Psoas muscle (tissue), 8 donors: ENCODE measurements at places on chromosomes 13 and 19. TPM values are rescaled to one million over a fixed set of nuclear protein-coding genes. Genes with fewer than 3 reads are reported as not detected.

PRSS57 gene
- not detected for total RNA-seq

ZNF563 gene
- 2.5 TPM for total RNA-seq

NOVA2 gene
- 4.3 TPM for total RNA-seq

RAB20 gene
- total RNA-seq = 2.3 TPM

DNA sequence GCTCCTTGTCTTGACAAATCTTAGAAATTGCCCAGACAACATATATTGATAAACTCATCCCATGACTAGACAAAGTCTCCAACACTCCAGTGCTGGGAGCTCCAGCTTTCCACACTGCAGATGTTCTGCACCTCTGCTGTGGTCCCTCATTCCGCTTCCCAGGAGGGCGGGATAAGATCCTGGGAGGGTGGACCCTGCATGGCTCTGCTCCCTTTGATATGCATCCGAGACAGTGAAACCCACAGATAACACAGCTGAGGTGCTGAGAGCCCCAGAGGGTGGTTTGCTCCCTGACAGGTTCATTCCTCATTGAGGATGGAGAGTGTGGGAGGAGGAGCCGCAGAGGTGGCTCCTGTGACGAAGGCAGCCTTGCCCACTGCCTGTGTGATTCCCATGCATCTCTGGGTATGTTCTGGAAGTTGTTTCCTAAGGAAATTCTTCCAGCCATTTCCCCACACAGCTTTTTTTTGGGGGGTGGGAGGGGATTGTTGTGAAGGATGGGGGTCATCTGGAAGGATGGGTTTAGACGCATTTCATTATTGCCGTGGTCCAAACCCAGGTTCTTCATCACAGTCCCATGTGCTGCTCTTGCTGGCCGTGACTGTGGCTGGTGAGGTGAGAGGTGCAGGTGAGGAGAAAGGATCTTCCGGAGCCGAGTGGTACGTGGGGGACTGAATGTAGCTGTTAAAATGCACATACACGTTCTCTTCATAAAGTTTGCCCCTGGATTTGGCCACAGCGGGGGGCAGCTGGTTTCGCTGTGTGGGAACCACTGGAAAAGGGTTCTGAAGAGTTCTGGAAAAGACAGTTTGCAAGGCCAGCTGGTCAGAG is 46.4 kb downstream of the SLC7A9 start:
- H3K4me1 ChIP-seq = no peaks in the 10 kb centered on the region
- no peak overlapping the region for H3K4me3 ChIP-seq
- H3K27ac ChIP-seq = no peak overlapping the region
- peaks cover 6% of the 10 kb centered on the region for H3K27me3 ChIP-seq
- H3K36me3 ChIP-seq = no peaks in the 10 kb centered on the region

DNA sequence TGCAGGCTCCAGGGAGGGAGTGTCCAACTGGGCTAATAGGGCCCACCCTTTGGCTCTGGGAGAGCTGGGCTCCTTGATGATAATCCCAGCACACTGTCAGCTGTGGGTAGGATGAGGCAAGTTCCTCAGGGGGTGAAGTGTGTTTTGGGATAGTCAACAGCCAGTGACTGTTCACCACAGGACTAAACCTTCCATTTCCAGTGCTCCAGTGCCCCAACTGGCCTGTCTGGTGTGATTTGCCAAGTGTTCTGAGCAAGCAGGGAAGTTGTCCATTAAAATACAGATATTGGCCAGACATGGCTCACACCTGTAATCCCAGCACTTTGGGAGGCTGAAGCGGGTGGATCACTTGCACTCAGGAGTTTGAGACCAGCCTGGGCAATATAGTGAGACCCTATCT is 150.9 kb downstream of the TM9SF2 start:
- no peaks in the 10 kb centered on the region for H3K27me3 ChIP-seq
- H3K4me1 ChIP-seq = no peaks in the 10 kb centered on the region
- H3K27ac ChIP-seq = no peak overlapping the region
- H3K36me3 ChIP-seq = no peaks in the 10 kb centered on the region
- DNase-seq = no peak

- H3K4me3 ChIP-seq = no peak overlapping the region
- H3K27ac ChIP-seq = no peak overlapping the region
- no peaks in the 10 kb centered on the region for H3K4me1 ChIP-seq
- DNase-seq = no peak
- peaks cover 4% of the 10 kb centered on the region for H3K27me3 ChIP-seq
- H3K36me3 ChIP-seq = no peaks in the 10 kb centered on the region
Observed at GRCh38 chr13:60617991-60618733, 221.1 kb downstream of the TDRD3 start.

DNA sequence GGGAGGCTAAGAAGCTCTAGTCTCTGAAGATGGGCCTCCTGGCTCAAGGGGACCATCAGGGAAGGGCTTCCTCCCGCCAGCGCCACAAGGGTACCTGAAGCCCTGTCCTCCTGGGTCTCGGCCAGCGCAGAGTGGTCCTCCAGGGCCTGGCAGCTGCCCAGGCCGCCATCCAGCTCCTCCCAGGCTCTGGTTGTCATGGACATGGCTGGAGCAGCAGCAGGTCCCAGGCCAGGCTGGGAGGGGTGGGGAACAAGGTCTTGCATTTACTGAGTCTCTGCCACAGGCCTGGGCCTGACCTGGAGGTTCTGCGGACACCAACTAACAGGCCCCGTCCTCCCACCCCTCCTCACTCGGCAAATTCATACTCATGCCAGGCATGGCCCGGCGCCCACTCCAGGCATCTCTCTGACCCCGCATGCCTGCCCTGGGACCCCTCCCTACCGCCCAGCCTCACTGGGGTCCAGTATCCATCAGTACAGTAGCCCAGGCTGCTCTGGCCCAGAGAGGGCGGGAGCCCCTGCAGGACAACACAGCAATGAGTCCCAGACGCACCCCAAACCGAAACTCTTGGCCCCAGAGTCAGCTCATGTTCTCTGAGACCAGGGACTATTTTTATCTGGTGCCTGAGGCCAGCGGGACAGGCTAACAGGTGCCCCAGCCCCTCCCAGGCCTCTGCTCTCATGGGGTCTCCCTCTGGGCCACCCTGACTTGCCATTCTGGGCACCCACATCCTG is 938 bp downstream of the JSRP1 start:
- peak overlapping the region; percentile 72 for H3K4me3 ChIP-seq
- H3K4me1 ChIP-seq = peaks cover 25% of the 10 kb centered on the region
- peak overlapping the region; percentile 100 for H3K27ac ChIP-seq
- H3K36me3 ChIP-seq = no peaks in the 10 kb centered on the region
- no peaks in the 10 kb centered on the region for H3K27me3 ChIP-seq

- DNase-seq = no peak
- peak overlapping the region; percentile 86 for H3K27ac ChIP-seq
Observed at GRCh38 chr19:36837176-36837905, 846 bp downstream of the ZNF790 start.

GRCh38 chr13:41934120-41934519 is 26.8 kb downstream of the VWA8 start:
- H3K4me1 ChIP-seq = peaks cover 7% of the 10 kb centered on the region
- no peak overlapping the region for H3K27ac ChIP-seq
- no peaks in the 10 kb centered on the region for H3K36me3 ChIP-seq
- H3K27me3 ChIP-seq = no peaks in the 10 kb centered on the region
- DNase-seq = no peak
- no peak overlapping the region for H3K4me3 ChIP-seq

SHC2 gene
- total RNA-seq = 5.4 TPM

DNA sequence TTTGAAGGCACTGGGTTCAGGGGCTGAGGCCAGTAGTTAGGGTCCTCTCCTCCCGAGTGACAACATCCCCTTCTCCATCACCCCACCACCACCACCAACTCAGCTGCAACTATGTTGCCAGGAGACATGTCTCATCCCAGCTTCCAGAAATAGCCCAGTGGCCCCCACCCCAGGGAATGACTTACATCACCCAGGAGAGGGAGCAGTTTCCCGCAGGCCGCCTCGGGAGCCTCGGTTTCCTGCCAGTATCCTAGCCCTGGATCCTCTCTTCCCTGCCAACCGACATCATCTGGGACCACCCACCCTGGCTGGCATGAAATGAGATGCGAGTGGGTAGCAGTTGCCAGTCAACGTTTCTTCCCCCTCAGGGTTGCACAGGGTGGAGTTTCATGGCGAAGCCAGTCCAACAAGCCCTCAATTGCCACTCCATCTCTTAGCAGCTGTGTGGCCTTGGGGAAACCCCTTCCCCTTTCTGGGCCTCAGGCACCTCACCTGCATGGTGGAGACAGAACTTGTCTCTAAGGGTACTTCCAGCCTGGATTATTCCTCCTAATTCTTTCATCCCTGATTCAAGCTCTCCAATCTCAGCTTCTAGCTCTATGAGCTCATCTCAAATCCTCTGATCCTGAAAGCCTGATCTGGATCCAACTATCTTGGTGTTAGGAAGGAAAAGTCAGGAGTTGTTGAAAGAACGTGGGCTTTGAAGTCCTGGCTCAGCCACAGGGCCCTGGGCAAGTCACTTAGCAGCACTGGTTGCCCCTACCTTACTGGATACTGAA is 3.9 kb upstream of the GSK3A start:
- H3K4me1 ChIP-seq = peaks cover 29% of the 10 kb centered on the region
- no peaks in the 10 kb centered on the region for H3K36me3 ChIP-seq
- H3K27me3 ChIP-seq = no peaks in the 10 kb centered on the region
- DNase-seq = peak; percentile 81

CCNE1 gene
- total RNA-seq = 0.97 TPM

DNA sequence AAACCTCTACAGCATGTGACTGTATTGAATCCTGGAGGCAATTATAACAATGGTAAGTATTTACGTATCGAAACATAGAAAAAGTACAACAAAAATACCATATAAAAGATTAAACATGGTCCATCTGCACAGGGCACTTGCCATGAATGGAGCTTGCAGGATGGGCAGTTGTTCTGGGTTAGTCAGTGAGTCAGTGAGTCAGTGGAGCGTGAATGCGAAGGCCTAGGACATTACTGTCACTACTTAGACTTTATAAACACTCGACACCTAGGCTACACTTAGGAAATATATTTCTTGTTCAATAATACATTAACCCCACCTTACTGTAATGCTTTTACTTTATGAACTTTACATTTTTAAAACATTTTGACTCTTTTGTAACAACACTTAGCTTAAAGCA is 35.6 kb upstream of the TMTC4 start:
- H3K27ac ChIP-seq = no peak overlapping the region
- no peaks in the 10 kb centered on the region for H3K36me3 ChIP-seq
- no peak for DNase-seq
- H3K4me3 ChIP-seq = no peak overlapping the region
- no peaks in the 10 kb centered on the region for H3K4me1 ChIP-seq

ONECUT3 gene
- not detected for total RNA-seq

DNA sequence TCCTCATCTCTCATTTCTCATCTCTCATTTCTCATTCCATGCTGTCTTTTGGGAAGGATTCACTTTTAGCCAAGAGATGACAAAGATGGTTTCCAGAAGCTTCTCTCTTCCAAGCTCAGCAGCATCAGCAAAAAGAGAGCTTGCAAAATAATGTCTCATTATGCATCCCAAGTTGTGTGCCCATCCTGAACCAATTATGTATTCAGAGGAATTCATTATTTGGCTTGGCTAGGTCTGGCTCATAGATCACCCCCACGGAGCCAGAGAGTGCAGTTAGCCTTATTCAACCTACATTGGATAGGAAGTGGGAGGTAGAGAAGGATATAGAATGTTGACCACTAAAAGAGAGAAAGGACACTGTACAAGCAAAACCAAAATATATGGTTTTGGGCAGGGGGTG is 5.4 kb upstream of the OLFM2 start:
- H3K27ac ChIP-seq = no peak overlapping the region
- no peak overlapping the region for H3K4me3 ChIP-seq
- no peak for DNase-seq
- H3K27me3 ChIP-seq = no peaks in the 10 kb centered on the region
- H3K4me1 ChIP-seq = peaks cover under 1% of the 10 kb centered on the region
